ENCODE measurements at places on chromosomes 3 and 15.

GRCh38 chr15:34085746-34086145 is 15.9 kb downstream of the EMC7 start:
- no peak for DNase-seq

DNA sequence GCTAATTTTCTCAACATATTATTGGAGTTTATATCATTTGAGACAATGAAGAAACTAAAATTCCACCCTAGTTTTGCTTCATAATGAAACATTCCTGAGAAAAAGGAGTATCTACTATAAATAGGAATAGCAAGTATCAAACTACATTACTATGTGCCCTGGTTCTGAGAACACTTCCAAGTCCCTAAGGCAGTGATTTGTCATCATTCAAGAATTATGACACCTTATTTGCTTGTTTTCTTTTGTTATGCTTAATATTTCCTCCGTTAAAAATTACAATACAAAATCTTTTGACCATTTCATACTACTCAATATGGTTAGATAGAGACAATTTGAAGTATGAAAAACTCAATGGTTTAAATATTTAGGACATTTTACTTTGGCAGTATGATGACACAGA is 707.8 kb upstream of the GOLIM4 start:
- no peak for DNase-seq

DNA sequence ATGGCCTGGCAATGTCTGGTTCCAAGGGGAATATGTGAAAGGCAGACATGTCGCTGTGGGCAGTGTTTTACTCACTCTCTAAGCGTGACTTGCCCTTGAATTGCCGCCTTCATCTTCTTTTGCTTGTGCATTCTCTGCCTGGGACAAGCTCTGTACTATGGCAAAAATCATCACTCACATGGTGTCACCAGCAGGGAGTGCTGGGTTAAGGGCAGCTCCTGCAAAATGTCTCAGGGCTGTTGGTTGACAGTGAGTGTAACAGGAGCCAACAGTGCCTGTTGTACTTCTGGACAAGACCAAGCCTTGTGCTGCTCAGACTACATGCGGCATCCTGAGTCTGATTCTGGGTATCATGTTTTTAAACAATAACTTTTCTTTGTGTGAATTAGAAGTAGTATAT is 45.3 kb upstream of the KY start:
- no peak for DNase-seq

- no peak for DNase-seq
Measured at GRCh38 chr3:147415874-147416273, 6.7 kb downstream of the ZIC1 start.

DNA sequence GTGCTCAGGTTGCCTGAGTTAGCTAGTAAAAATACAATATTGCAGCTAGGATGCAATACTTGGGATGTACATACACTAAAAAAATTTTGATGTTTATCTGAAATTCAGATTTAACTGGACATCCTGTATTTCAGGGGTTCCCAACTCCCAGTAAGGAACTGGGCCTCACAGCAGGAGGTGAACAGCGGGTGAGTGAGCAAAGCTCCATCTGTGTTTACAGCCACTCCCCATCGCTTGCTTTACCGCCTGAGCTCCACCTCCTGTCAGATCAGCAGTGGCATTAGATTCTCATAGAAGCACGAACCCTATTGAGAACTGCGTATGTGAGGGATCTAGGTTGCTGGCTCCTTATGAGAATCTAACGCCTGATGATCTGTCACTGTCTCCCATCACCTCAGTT is 285.1 kb upstream of the PROK2 start:
- DNase-seq, result no peak

GRCh38 chr3:153503873-153504272 is 341.8 kb downstream of the RAP2B start:
- DNase-seq, result no peak

DNA sequence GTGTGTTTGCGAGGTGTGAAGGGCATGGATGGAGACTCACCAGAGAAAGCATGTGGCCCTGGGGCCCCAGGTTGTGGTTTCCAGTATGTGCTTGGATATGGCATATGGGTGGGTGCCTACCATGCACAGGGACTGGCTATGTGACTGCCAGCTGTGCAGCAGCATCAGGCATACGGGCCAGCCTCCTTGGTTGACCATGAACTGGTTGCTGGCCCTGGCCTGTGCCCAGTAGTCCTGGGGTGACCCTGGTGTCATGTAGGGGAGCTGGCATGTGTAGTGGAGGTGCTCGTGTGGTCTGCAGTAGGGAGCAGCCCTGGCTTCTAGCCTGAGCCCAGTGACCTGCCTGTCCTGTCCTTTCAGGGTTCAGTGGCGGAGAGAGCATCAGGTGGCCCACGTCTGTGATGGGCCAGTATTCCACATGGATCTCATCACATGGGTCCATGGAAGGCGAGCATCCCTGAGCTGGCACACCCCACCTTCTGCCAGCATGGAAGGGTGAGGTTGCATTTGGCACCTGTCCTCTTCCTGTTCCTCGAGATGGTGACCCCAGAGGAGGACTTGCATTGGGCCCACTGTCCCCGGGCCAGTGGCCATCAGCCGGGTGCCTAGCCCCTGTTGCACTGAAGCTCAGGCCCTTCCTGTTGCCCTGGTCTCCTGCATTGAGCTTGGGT is 228.9 kb downstream of the SNRPN start:
- DNase-seq, result peak; percentile 34
